ENCODE measurements at places on chromosomes 1 and 21.

DNA sequence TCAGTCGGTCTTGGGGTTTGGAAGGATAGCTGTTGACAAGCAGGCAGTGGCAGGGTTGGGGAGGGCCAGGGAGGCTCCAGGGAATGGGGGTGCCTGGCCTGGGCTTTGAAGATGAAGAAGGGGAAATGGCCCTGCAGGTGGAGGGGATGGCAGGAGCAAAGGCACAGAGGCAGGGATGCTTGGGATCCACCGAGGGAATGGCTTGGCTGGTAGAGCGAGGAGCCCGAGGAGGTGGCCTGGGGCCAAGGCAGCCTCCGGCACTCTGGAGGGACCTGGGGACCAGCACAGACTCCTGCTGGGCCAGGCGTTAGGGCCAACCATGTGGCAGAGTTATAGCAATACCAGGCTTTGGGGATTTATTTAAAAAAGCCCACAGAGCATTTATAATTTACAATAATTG, 62.9 kb upstream of the EDN2 start:
- DNase-seq = no peak

GRCh38 chr1:175390081-175390481, 197.5 kb upstream of the KIAA0040 start:
- no peak for DNase-seq

- peak; percentile 21 for DNase-seq
These were observed at the start of gene HEYL for GRCh38 chr1:39639305-39640130. Gene HEYL (minus strand): TSS chr1:39639643. CDS start chr1:39639625, 18 bp downstream.

DNA sequence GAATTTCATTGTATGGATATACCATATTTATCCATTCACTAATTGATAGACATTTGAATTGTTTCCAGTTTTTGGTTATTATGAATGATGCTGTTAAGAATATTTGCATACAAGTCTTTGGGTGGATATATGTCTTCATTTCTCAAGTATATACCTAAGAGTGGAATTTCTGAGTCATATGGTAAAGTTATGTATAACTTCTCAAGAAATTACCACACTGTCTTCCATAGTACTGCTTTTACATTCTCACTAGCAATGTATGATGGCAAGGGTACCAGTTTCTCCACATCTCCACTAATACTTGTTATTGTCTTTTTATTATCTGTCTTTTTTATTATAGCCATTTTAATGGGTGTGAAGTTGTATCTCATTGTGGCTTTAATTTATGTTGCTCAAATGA, 74.6 kb upstream of the TENT5C start:
- no peak for DNase-seq

DNA sequence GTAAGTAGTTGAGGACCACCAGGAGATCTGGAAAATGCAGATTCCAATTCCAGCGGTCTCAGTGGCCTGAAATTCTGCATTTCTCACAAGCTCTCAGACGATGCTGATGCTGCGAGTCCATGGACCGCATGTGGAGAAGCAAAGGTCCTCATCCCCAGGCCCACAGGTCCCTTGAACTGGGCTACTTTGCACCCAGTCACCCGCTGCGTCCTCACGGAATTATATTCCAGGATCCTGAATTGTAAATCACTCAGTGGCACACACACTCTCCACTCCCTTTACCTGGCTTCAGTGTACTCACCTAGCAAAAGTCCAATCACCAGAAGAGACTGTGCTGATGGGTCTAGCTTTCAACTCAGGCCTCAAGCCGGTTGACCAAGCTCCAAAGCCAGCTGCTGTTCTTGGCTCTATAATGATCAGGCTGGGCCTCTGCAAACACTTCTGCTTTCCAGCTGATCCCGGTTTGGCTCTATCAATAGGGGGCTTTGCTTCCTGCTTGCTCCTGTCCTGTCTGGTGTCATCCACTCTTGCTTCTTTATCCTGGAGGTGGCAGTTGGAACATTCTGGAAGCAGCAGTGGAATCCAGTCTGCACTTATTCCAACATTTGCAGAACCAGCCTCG, 904 bp upstream of the RPL22 start:
- DNase-seq = no peak

DNA sequence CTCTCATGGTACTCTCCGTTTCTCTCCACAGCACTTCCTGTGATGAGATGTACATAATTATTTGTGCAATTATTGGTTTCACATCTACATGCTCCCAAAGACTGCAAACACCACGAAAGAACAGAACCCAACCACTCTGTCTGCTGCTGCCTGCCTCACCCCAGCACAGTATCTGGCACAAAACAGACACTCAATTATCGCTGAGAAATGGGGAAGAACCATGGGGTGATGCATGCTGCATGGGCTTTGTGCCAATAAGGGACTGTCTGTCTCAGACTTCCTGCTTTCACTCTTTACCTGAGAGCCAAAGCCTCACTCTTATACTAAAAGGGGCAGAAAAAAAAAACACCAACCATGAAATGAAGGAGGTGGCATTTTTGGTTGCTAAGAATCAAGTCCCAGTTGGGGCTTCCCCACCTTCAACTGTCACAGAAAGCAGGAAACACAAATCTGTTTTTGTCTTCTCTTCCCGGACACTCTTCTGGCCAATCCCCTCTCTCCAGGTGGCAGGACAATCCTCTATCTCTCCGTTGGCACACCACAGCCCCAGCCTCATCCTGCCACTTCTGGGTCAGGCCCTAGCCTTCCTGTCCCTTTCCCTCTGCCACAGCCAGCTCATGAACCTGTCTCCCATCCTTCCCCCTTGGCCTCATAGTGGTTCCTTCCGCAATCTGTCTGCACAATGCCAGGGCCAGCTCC, 82.0 kb downstream of the TGFBR3 start:
- peak; percentile 81 for DNase-seq

DNA sequence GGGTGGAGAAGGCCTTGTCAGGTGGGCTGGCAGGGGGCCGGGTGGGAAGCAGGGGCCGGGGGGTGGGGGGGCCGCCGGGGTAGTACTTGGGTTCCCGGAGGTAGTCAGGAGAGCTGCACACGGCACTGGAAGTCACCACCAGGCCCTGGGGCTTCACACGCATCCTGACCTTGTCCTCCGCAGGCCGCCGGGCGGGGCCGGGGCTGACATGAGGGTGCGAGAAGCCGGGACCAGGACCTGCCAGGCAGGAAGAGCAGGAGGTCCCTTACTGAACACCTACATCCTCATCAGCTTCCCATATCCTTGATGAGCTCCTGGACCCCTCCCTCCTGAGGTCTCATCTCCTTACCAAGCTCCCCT, 52.0 kb downstream of the AHDC1 start:
- DNase-seq = no peak

Data from kidney tubule cell (primary cell).